ENCODE measurements at places on chromosomes 2 and 18.
A peak's percentile ranks its signal among the peaks of the same experiment; 100 is the strongest.

- DNase-seq, result no peak
These were observed 49.7 kb downstream of the APOB start for GRCh38 chr2:20994130-20994529.

DNA sequence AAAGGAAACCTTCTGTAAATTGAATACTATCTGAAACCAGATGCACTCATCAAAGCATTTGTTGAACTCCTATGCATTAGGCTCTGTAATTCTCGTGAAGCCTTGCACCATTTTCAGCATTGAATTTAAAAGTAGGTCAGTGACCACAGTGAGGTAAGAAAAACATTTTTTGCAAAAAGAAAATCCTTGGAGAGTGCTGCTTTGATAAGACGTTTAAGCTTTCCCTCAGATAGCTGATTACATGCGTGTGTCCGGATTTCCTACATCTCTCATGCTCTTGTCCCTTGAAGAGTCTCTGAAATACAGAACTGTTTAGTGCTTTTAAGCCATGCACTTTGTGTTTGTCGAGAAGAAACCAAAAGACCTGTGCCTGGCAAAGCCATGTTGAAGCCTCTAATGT lies 113.6 kb downstream of the FMNL2 start:
- DNase-seq, result no peak

DNA sequence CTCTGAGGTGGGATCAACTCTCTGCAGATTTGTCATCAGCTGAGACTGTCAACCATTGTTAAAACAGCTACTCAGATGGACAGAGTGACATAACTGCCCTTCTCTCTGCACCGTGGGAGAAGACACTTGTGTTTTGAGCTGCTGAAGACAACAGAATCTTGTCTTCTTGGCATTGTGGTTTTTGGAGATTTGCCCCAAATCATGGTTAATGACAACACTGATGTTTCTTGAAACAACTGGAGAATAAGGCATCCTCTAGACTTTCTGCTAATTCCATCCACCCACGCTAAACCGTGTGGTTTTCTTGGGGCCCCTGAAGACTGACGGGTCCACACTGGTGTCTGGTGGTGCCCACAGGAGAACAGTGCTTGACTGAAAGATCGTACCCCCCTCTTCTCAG lies 39.5 kb downstream of the SH3BP4 start:
- no peak for DNase-seq

GRCh38 chr2:176368349-176368748 lies 99.1 kb downstream of the MTX2 start:
- no peak for DNase-seq

- no peak for DNase-seq
These were observed 25.7 kb downstream of the NPPC start for GRCh38 chr2:231900486-231900942.

- DNase-seq, result no peak
These were observed 275.4 kb upstream of the ACVR2A start for GRCh38 chr2:147569426-147569825.

DNA sequence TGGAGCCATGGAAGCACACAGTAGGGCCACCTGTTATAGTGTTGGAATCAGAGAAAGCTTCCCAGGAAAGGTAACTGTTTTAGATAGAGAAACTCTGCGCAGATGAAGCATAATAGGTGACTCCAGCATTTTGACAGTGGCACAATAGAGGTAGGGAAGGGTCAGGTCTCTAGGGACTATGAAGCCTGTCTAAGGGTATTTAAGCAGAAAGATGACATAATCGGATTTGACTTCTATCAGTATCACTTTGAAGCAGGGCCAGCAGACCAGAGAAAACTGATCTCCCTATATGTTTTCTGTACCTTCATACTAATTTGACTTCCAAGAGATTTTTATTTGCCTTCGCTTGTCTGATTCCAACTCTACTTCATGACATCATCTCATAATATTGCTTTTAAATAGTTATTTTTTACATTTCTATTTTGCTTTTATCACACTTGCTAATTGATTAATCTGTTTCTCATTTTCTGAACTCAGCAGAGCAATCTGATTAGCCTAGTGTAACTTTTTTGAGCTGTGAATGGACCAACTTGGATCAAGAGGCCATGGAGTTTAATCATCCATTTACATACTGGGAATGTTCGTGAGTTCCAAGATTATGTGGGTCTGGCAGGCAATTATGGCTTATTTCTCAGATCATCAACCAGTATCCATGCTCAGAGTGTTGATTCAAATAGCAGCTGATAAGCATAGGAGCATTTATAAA lies 8.4 kb upstream of the HIBCH start:
- no peak for DNase-seq

GRCh38 chr18:23136326-23137096 lies 1.2 kb downstream of the CABLES1 start:
- no peak for DNase-seq

DNA sequence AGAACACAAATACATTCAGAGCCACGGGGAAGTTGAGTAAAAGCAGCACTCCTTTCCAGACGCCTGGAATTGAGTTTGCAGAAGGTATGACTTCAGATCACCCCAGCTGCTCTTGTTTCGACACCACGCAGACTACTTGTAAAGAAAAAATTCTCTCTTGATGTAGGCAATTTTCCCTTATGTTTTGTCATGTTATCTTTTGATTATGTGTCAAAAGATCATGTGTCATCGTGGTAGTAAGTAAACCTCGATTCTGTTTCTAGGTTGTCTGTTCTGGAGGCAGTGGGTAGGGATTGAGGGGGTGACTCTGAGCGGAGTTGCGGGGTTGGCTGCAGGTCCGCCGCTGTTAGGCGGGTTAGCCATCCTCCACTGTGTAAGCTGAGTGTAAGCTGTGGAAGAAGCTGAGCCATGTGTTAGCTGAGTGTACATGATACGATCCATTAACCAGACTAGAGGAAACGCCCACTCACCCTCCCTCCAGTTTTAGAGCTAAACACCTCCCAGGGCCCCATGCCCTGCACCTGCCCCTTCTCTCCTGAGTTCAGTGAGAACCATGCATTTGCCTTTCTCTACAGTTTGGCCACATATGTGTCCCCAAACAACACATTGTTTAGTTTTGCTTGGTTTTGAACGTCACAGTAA lies 181.8 kb downstream of the SNTG2 start:
- DNase-seq, result no peak

- no peak for DNase-seq
These were observed 383.2 kb downstream of the SOCS6 start for GRCh38 chr18:70671889-70672565.

DNA sequence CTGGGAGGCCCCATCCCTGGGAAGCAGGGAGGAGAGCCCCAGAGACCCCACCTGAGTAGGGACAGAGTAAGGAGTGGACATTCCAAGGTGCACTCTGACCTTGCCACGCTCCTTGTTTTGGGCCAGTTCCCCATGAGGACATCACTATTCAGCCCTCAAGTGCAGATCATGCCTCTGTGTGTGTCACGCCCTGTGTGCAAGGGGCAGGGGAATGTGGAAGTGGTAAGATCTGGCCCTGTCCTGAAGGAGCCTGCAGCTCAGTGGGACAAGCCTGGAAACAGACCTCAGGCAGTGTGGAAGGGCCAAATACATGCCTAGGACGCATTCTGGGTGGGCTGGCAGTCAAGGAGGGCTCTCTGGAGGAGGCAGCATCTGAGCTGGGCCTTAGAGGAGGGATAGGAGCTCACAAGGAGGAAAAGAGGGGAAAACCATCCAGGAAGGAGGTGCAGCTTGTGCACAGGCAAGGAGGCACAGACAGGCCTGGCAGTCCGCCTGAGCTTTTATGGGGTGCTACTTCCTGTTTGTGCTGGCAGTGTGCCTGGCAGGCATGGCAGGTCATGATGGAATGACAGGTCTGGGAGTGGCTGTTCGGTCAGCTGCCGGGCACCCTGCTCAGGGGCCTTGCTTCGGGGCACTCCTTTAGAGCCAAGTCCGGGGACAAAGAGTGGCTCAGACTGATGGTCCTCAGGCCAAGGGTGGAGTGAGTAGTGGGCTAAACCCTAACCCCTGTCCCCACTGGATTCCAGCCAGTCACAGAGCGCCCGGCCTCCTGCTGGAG lies 3.3 kb downstream of the KLHL30 start:
- DNase-seq, result no peak

GRCh38 chr2:233063976-233064411 lies 3.9 kb downstream of the INPP5D start:
- DNase-seq, result no peak

- DNase-seq, result no peak
These were observed 276.6 kb upstream of the PXDN start for GRCh38 chr2:2020897-2021296.

DNA sequence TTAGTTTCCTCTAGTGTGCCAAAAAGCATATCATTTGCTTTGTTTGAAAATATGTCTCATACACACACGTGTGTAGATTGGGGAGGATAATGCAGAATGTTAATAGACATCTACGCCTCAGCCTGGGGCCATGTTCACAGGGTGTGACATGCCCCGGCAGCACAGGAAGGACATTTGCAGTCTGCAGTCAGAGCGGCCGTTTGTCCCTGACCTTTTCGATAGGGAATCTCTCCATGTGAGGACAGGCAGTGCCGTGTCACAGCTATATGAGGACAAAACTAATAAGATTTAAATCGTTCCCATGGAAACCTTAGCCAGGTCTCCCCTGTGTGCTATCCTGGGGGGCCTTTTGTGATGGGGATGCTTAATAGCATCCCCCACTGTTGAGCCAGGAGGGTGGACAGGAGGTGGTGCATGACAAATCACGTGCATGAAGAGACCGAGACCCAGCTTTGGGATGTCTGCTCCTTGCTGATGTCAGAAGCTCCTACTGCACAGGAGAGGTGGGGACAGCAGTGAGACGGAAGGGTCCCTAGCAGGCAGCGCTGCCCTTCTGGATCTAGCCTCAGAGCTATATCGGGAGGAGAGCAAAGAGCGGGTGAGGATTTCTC lies 100.6 kb downstream of the RNF144A start:
- DNase-seq, result no peak

DNA sequence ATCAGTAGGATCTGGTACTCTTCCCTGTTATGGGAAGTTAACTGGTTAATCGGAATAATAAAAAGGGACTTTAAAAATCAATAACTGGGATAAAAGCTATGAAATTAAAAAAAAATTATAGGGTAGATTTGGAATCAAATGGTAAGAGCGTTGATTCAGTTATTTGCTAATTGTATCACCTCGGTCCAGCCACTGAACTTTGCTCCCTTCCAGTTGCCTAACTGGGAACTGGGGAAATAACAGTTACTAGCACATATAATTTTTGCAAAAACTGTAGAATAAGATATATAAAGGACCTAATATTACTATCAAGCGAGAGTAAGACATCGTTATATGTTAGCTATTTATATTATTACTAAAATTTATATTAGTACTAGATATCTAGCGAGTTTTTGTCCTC lies 302.1 kb downstream of the LRP1B start:
- no peak for DNase-seq

DNA sequence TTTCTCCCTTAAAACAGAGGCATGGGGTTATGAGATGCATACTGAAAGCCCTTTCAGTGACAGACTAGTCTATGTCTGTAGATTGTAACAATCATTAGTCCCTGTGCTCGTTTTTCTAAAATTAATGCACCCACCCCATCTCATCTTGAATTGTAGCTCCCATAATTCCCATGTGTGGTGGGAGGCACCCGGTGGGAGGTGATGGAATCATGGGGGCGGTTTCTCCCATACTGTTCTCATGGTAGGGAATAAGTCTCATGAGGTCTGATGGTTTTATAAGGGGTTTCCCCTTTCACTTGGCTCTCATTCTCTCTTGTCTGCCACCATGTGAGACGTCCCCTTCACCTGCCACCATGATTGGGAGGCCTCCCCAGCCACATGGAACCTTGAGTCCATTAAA lies 100.9 kb downstream of the AP1S3 start:
- no peak for DNase-seq

GRCh38 chr2:241508240-241509154 lies at the start of gene STK25:
Gene STK25 (minus strand): TSS chr2:241508584. CDS start chr2:241508035, 549 bp downstream.
- peak; percentile 94 for DNase-seq

DNA sequence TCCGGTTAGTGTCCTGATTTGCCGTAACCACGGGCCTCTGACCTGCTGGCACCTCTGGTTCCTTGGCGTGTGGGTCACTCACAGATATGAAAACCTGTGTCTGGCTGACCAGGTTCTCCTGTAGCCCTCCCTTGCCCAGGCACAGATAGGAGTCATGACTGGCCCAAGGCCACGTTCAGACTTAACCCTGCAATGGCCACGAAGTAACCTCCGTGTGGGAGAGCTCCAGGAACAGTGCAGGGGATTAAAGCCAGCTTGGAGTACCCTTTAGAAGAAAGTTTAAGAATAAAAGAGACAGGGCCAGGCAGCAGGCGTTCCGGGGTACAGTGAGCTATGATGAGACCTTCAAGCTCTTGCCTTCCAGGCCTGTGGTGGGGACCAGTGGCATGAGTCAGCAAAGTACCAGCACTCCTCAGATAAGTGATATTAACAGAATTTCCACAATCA lies 25.5 kb downstream of the CENPO start:
- no peak for DNase-seq

DNA sequence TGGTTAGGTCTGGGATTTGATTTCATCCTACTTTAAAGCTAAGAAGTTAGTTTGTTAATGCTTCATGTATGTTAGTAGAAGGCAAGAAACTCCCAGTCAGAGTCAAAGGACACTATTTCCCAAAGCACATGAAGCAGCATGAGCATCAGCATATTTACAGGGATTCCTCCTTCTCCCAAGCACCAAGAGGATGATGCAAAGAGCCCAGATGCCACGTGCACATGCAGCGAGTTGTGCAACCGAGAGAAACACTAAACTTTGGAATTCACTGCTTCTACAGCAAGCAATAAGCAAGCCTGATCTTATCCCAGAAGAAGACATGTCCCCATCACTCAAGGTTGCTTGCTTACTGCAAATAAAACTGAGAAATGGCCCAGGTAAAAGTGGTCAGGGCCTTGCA lies 32.5 kb downstream of the CPO start:
- DNase-seq, result peak; percentile 39

- DNase-seq, result no peak
These were observed 17.8 kb downstream of the UBR3 start for GRCh38 chr2:169845016-169845415.

DNA sequence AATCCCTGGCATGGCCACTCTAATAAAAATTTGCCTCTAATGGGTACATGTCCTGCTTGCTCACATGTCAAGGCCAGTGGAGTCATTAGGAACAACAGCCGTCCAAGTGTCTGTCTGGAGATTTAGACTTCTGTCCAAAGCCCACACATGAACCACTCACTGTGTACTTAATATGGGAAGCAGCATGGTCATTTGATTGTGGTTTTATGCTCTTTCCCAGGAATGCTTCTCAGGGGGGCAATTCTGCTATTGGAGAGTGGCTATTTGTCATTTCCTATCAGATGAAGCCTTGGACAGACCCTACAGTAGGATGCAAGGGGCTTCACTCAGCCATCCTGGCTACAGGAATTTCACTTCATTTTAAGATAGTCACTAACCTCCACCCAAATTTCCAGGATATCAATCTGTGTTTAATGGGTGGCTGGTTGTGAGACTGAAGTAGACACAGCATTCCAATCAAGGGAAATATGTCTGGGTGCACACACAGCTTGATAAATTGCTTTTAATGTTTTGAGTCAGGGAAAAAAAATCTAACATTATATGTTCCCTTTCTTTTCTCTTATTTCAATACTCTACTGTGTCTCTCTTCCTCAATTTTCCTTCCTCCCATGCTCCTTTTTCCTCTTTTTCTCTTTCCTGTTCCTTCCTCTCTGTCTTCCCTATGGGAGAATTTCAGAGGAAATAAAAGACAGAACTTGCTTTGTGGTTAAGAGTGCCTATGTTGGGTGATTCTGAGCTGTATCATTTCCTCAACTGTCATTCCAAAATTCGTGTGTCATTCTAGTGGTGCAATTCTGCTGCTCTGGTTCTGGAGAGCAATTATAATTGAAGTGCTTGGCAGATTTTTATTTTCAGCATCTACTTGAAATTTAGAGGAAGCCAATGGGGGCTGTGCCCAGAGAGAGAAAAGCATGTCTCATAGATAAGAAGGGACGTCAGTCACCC lies 320.1 kb downstream of the OSR1 start:
- no peak for DNase-seq
